NCI-H748 treated with DMSO at 0.1 percent for 48 hours (cell line): ENCODE measurements at places on chromosomes 1 and 21.

DNA sequence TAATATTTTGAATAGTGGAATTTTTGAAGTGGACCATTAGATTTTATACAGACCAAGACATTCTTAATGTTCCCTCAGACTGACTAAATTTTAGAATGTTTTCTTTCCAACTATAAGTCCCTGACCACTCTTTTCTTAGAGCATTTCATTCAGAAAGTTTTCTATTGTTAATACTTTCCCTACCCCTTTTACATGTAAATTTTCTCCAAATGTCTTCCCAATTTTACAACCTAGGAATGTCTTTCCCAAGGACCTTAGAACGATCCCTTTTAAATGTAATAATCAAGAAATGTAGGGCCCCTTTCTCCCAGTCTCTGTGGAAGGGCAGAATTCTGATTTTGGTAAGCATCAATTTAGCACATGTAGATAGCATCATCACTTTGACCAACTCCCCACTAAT lies 730.0 kb upstream of the B3GALT2 start:
- no peak for DNase-seq

GRCh38 chr1:200294241-200294640 lies 115.6 kb downstream of the ZNF281 start:
- DNase-seq = no peak

DNA sequence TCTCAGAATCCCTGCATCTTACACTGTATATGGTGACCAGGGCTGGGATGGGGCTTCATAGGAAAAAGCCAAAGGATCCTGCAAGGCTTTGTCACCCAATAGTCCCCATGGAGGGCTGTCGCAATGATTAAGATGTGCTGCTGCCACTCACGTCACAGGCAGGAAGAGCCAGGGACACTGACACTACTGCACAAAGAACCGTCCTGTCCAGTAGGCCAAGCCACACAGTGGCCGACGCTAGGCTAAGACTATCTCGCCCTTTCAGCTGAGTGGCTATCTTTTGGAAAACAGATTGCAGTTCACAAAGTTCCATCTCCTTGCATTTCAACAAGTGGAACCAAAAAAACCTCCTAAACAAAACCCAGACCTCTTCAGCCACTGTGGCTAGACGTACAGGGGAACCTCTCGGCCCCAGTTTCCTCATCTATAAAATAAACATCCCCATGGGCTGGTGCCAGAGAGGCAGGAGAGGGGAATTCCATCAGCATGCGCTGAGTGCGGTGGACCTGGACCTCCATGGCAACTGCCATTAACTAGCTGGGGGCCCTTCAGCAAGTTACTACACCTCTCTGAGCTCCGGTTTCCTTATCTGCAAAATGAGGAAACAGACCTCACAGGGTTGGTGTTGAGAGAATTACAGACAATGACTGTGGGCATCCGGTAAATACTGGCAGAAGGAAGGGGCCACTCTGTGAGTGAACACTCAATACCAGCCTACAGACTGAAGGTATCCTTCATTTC lies 8.7 kb downstream of the CAPZB start:
- no peak for DNase-seq

- DNase-seq = no peak
These were observed 40.9 kb downstream of the STX6 start for GRCh38 chr1:180981596-180982387.

GRCh38 chr1:75985827-75986226 lies 53.6 kb upstream of the ASB17 start:
- no peak for DNase-seq

GRCh38 chr1:20167126-20167525 lies 18.8 kb upstream of the UBXN10 start:
- no peak for DNase-seq

- DNase-seq = no peak
These were observed 10.5 kb downstream of the CEP104 start for GRCh38 chr1:3846541-3846940.

DNA sequence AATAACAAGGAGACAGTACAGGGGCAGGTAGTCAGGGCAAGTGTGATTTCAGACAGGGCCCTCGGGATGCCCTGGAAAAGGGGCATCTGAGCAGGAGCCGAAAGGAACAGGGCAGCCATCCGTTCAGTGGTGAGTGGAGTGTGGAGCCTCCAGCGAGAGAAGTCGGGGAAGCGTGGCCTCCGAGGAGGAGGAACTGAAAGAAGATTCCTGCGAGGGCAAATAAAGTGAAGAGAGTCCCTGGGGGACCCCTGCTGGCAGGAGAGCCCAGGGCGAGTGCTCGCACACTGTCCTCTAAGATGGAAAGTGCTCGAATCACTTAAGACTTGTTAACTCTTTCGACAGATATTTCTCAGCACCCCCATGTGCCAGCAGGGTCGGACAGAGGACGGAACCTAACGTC lies 3.5 kb upstream of the UTS2 start:
- no peak for DNase-seq

GRCh38 chr1:223726380-223727001 lies 14.2 kb downstream of the CAPN2 start:
- no peak for DNase-seq

DNA sequence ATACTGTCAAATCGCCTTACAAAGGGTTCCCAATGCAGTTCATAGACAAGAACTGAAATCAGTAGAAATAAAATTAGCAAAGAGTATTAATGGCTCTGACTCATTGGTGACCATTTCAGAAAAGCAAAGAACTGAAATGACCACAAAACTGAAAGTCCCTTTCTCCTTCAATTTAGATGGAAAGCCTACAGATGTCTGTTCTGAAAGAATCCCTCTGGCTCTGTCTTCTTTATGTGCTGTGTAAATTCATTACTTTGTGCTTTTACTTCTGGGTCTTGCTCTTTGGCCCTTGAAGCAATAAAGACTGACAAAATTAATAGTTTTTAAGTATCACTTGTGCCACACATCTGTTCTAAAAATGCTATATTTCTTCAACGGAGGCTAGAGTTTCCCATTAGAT lies 62.7 kb upstream of the GPR89A start:
- no peak for DNase-seq

DNA sequence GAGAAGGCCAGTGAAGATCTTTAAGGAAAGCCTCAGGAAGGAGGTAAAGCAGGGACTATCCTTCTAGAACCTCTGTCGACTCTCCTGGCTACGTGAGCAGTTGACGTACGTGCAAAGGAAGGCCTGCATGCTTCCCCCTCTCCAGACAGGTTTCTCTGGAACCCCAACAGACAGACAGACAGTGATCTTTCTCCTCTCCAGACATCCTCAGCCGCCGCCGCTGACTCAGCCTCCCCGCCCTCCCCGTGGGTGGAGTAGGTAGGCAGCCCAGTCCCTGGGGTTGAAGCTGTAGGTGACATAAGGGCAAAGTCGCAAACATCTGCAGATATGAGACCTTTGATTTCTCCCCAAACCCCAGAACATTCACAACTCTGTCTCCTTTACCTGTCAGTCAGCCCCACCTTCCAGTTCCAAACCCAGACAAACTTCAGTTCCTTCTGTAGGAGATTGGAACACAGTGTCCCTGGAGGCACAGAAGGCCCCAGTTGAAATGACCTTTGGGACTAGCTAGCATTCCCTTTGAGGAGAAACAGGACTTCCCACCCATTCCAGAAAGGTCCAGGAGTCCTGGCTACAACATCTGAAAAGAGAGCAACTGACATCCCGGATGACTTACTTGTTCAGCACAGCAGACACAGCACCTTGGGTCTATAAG lies 146.0 kb upstream of the JUN start:
- no peak for DNase-seq

DNA sequence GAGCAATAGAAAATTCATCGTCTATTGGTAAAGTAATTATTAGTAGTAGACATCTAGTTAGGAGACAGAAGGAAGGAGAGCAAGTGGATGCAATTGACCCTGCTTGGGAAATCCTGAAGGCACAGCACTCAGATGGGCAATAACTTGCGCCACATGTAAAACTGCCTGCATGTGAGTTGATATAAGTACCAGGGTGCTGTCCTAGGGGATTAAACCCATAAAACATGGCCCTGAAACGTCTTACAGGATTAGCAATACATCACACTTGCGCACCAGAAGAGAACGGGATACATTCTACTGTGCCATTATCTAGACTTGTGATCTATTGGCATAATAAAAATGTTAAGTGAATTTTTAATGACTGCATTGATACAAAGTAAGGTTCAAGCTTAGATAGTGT lies 277.5 kb upstream of the LYPLAL1 start:
- no peak for DNase-seq

- no peak for DNase-seq
These were observed 51.8 kb downstream of the KCNK1 start for GRCh38 chr1:233665575-233666270.

- no peak for DNase-seq
These were observed 33.1 kb upstream of the GPR157 start for GRCh38 chr1:9161963-9162362.

GRCh38 chr1:230548357-230548756 lies 93.9 kb upstream of the COG2 start:
- DNase-seq = no peak

DNA sequence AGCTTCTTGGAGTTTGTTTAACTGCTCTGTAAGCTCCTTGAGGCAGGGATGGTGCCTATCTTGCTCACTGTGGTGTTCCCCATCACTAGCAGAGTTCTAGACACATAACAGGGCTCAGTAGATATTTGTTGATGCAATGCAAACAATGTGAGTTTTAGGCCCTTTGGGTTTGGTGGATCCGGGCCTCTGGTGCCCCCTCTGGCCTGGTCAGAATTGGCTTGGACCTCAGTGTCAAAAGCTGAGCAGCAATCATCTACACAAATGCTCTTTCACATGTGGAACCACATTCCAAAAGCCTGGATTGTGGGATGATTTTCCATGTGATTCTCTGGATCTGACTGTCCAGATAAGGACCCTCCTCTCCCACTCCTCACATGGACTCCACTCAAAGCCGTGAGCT lies 53.4 kb upstream of the BCAR3 start:
- DNase-seq = no peak

DNA sequence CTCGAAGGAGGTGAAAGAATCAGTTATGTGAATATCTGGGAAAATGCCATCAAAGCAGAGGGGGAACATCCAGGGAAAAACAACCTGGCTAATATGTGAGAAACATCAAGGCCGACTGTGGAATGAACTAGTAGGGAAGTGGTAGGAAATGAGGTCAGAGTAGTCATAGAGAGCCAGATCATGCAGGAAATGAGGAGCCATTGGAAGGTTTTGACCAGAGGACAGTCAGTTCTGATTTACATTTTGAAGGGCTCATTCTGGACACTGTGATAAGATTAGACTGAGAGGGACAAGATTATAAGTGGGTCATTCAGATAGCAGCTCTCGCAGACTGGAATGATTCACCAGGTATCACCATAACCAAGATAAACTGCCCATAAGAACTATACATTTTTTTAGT lies 63.7 kb downstream of the SYT14 start:
- DNase-seq = no peak

DNA sequence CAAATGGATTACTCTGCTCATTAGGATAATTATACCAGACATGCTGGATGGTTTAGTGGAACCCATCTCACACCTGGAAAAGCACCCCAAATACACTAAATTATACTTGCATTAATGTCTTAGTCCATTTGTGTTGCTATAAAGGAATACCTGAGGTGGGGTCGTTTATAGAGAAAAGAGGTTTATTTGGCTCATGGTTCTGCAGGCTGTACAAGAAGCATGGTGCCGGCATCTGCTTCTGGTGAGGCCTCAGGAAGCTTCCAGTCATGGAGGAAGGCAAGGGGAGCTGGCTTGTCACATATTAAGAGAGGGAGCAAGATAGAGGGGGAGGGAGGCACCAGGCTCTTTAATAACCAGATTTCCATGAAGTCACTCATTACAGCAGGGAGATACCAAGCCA lies 95.6 kb downstream of the MT1HL1 start:
- no peak for DNase-seq

GRCh38 chr1:170586321-170587252 lies 54.6 kb downstream of the GORAB start:
- no peak for DNase-seq

GRCh38 chr1:25644962-25645361 lies 28.4 kb downstream of the MAN1C1 start:
- DNase-seq = no peak

DNA sequence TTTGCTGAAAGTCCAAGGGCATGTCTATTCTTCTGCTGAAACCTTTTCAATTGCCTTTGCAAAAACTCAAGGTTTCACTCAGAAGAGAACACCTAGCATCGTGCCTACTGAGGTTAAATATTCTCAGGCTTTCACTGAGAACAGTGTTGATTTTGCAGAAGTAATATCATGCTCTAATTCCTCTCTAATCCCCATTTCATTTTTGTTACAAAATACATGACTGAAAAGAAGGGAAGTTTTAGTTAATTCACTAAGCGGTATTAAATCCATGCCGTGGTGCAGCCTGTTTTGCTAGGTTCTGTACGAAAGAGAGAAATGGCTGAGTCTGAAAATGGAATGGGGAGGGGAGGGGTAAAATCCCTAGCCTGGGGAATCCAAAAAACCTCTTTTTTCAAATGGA lies 163.2 kb upstream of the CAMK1G start:
- DNase-seq = no peak

DNA sequence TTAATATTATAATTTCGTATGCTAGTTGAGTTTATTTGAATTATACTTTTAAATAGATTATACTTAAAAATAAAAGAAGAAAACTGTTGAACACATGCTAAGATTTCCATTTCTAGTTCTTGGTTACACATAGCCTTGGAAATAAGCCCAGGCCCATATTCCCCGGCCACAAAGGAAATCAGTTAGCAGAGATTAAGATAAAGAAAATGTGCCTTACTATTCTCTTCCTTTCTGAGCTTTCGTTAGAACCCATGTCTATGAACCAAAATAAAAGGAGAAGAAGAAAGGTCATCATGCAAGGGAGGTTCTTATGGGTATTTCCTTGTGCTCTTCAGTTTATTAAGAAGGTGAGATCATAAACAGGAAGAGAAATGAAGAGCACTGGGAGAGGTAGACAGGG lies 32.3 kb upstream of the CRP start:
- no peak for DNase-seq

GRCh38 chr1:25675729-25676476 lies 59.3 kb downstream of the MAN1C1 start:
- no peak for DNase-seq

- DNase-seq = no peak
These were observed 78.3 kb downstream of the GLIS1 start for GRCh38 chr1:53660666-53661065.

DNA sequence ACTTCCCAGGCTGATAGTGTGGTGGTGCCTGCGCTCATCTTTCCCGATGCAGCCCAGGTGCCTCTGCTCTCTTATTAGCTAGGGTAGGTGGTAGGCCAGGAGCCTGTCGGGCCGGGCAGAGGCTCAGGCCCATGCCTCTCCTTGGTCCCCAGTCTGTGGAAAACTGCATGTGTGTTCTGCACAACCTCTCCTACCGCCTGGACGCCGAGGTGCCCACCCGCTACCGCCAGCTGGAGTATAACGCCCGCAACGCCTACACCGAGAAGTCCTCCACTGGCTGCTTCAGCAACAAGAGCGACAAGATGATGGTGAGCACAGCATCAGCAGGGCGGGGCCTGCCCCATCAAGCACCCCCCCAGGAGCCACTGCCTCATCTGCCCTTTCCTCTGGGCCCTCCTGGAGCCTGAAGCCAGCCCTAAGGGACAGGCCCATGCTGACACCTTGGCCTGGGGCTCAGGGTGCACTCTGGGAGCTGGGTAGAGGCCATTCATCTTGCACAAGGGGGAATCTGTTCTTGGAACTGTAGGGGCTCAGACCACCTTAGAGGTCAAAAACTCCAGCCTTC lies 38.6 kb downstream of the PKP1 start:
- no peak for DNase-seq
